ENCODE measurements at places on chromosomes 1 and 21.

DNA sequence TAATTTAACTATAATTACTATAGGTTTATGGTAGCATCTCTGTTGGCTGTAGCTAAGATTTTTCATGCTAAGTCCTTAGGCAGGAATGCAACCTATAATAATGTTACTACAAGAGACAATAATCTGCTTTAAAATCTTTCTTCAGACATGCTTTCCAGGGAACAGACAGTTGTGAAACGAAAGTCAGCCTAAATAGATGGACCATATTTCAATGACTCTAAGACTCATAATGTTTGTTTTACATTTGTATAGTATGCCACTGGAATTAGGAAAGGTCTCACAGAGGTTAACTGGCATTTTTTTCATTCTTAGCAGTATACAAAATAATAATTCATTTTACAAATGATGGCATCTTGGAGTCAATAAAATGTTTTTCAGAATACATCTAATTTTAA, 8.1 kb downstream of the RERE start:
- no peak for DNase-seq

DNA sequence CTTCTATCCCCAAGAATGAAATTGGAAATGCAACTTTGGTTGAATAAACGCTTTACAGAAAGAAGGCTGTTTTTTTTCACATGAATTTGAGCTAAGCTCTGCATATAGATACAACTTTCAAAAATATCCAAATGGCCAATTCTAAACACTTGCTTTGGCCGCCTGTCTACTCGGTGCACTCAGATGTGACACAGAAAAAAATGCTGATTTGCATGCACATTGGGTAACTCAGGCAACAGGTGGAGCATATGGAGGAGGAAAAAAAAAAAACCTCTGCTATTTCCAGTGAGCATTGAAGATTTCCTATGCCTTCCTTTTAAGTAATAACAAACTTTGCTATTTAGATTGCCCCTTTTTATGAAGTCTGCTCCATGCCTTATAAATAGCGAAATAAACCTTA, 262.5 kb downstream of the GRIK1 start:
- no peak for DNase-seq

DNA sequence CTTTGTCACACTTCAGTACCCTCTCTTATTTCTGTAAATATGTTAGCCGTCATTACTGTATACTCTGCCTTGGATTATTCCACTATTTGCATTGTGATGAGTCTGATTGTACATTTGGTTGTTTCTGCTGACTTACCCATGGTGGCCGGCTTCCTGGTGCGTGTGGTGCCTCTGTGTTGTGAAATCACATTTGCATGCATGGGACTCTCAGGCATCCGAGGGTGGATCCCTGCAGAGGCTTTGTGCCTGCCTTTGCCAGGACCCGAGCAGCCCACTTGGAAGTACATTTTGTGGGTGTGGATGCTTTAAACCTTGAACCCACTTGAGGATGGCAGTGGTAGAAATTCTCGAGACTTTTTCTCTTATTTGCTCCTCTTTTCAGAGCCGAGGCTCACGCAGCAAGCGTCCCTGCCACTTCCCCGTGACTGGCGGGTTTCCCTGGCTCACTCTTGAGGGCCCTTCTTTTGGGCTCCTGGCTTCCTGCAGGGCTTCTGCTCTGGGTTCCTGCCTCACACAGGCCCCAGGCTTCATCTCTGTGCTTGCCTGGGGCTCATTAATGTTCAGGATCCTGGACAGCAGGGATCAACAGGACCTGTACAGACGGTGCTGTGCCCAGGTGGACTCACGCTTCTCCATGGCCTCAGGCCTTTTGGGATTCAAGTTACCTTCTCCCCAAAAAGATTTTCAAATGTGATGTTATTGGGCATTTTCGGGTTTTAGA, 36.6 kb downstream of the POFUT2 start:
- DNase-seq: no peak

DNA sequence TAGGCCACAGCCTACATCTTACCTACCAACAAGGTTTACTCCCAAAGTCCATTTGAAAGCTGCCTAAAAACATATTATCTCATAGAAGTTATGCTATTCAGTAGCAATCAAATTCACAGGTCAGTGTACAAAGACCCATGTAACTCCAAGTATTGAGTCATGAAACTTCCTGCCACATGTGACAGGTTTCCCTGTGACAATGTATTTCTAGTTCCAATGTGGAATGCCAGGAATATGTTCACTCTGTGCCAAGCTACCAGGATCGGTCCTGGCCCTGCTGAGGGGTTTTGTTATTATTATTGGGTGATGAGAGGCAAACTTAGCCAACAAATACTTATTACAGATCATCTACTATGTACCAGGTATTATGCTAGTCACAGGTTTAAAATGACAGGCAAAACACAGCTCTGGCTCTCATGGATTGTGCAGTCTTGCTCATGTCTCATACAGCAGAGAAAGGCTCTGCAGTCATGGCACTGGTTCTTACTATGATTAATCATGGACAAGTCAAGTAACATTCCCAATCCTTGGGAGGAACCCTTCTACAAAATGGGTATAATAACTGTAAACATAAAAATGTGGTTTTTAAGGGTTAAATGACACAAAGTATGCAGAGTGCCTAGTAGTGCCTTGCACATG, 22.5 kb downstream of the DPH5 start:
- DNase-seq: no peak

- no peak for DNase-seq
Measured at GRCh38 chr1:169041366-169041765, 65.1 kb upstream of the ATP1B1 start.
